SW480 (cell line): ENCODE measurements at places on chromosomes 1 and 21.

DNA sequence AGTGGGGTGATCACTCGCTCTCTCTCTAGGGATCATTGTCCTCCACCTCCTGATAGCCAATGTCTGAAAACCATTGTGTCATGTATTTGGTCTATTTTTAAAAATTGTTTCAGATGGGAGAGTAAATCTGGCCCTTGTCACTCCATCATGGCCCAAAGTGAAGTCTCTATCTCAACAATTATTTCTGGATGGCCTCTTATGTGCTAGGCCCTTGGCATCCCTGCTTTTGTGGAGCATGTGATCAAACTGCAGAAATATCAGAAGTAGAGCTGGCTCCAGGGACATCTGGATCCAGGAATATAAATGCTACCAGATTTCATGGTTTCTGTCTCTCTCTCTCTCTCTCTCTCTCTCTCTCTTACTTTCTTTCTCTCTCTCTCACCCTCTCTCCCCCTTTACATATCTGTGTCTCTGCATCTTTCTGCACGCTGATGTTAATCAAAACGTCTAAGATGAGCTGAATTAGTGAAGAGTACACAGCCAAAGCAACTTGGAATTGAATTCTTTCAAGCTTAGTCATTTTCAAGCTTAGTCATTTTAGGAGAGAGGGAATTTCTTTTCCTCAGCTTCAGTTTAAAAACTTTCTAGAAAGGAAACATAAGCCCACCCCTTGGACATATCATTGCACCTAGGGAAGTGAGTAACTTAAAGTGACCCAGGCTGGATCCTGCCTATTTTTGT lies 47.4 kb upstream of the DOCK7 start:
- DNase-seq = no peak

GRCh38 chr1:150387200-150387599 lies 23.3 kb downstream of the RPRD2 start:
- no peak for DNase-seq

DNA sequence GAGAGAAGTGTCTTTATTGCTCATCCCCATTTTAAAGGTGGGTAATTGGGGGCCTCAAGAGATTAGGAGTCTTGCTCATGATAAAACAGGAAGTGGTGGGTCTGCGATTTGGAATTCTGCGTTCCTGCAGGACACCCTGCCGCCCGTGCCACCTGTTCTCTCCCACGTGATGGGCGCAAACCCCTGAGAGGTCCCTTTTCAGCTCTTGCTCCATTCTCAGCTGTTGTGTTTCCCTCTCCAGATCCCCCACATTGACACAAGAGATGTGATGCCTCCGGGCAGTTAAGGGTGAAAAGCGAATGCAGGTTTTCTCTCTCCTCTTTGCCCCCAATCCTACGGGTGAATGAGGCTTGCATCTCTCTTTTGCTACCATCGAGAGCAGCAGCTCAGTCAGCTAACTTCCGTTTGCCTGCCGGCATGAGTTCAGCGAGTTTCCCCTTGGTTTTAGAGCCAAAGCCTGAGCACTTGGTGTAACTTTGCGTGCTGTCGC lies 57.5 kb downstream of the KIF26B start:
- DNase-seq = no peak

DNA sequence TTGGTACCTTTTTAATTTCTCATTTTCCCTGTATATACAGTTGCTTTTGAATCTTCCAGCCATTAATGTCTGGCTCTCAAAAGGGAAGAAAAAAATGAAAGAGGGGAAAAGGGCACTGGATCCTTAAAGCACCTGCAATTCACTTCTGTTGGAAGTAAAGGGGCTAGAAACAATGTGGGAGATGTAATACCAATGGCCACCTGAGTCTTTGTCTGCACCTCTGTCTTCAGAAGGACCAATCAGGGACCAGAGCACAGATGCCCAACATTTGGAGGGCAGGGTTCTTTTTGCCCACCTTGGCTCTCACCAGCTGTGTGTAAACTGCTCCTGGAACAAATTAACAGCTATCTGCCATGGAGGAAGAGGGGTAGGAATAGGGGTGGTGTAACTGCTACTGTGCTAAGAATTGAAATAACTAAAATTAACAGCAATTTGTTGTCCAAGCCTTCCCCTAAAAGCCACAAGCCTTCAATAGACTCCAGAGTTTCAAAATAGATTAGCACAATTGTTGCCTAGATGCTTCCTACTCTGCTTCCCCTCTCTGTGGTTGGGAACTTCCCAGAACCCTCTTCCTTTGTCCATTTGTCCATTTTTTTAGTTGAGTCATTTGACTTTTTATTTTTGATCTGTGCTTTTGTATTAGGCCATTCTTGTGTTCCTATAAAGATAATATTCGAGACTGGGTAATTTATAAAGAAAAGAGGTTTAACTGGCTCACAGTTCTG lies 11.5 kb upstream of the LRRC8B start:
- DNase-seq = no peak

GRCh38 chr1:100132566-100133477 lies at the start of the genes SASS6 and TRMT13:
SASS6 (minus strand) TSS chr1:100132930; CDS start chr1:100132814, 116 bp downstream.
TRMT13 (plus strand) TSS chr1:100133163; CDS start chr1:100133169, 6 bp downstream.
- DNase-seq = peak; percentile 97

DNA sequence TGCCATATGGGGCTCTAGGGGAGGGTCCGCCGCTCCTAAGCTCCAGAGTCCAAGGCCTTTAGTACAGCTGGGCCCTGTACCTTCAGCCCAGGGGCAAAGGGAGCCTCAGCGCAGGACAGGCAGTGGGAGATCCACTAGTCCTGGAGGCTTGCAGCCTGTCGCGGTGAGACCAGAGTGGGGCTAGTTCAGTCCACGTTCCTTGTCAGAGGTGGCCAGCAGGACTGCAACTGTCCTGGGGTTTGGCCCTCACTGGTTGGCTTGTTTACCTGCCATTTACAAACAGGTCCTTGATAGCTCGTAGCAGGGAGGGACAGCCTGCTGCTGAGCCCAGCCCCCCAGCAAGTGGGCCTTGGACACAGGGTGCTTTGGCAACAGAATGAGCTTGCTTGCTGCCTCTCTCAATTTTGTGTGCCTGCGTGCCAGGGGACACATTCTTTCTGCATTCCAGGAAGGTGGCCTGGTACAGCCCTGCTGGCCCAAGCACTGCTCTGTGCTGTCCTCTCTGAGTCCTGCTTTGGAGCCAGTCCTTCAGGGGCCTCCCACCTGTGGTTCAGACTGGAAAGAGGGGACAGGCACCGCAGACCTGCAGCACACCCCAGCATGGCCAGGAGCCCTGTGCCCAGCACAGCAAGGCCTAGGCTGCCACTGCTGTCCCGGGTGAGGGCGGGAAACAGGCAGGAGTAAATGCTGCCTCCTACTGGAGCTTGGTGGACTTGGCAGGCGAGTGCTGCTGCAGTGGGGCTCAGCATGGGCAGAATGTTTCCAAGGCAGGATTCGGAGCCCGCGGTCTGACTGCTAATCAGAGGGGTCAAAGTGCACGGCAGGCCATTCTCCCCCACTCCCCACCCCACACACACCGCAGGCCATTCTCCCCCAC lies 15.2 kb downstream of the H6PD start:
- peak; percentile 77 for DNase-seq

DNA sequence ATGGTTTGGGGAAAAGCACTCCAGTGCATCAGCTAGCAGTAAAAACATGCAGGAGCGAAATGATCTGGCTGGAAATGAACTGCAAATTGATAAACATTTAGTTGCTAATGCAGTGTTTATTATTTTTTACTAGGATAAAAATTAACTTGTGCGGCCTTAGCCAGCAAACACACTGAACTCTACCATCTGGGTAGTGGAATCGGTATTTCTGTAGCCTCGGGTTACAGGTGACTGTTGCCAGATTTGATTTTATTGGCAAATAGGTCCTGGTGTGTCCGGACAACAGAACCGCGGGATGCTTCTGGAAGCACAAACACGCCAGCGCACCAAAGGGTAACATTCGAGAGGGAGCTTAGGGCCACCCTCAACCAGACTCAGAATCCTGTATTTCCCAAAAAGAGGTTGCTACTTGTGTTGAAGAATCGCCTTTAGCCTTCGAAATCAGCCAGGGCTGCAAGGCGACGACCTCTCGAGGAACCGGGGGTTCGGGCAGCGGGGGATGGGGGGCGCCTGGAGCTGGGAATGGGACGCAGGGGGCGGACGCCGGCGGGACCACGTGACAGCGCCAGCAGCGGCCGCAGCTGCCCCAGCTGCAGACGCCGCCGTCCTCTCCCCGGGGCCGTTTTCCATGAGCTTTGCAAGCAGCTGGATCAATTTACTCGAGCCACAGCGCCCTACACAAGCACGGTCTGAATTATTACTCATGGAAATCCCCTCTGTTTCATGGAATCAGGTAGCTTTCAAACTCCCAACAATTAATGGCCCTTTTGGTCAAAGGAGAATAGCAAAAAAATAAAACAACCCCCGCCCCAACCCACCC lies 158.8 kb downstream of the TOMM20 start:
- DNase-seq = no peak

- no peak for DNase-seq
These were observed 34.0 kb downstream of the PCSK9 start for GRCh38 chr1:55073187-55073916.

DNA sequence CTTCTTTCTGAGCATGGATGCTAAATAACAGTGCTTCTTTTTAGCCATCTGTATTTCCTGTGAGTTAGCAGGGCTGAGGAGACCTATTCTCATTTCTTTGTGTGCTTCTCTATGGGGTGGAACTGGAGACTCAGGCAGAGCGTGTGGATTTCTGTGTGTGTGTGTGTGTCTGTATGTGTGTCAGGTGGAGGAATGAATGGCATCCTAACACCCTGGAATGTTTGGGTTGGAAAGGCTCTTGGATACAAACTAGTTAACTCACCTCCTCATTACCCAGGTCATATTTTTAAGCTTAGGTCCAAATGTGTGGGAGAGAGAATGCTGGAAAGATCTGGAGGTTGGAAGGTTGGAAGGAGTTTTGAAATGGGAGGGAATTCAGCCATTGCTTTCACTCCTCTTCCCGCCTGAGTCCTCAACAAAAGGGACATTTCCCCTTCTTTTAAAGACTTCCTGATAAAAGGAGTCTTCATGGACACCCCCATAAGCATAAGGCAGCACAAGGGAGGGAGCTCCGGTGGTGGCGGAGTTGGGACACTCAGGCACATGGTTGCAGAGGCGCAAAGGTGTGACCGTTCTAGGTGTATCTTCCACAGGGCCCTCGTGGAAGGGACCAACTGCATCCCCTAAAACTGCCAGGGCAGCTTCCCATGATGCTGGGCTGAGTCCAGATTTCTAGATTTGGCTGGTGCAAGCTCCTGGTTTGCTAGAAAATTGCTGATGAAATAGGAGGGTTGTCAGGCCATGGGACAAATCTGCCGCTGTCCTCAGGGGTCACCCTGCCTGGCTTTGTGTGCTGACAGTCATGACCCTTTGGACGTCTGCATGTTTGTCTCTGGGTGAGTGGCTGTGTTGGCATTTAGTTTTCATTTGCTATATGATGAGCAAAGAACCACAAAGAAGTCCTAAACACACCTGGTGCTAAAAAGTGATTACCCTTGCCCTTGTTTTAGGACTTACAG lies 37.6 kb downstream of the MTARC1 start:
- no peak for DNase-seq

- no peak for DNase-seq
These were observed 30.8 kb downstream of the ZBED6 start for GRCh38 chr1:203826175-203826574.

DNA sequence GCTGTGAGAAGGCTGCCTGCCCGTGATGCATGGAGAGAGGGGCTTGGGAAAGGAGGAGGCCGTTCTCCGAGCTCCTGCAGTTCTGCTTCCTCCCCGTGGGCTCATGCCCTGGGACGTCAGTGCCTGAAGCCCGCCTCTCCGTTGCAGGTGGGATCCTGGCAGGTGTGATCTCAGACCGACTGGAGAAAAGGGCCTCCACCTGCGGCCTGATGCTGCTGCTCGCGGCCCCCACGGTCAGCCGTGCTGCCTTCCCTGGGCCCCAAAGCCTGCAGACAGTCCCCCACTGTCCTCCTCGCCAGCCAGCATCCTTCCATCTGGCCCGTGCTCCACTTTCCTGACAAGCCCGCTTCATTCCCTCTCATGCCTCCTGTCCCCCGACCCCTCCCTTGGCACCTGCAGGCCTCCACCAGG lies 50.9 kb downstream of the SLC37A1 start:
- DNase-seq = no peak

GRCh38 chr1:242030071-242030470 lies 31.2 kb upstream of the MAP1LC3C start:
- no peak for DNase-seq

DNA sequence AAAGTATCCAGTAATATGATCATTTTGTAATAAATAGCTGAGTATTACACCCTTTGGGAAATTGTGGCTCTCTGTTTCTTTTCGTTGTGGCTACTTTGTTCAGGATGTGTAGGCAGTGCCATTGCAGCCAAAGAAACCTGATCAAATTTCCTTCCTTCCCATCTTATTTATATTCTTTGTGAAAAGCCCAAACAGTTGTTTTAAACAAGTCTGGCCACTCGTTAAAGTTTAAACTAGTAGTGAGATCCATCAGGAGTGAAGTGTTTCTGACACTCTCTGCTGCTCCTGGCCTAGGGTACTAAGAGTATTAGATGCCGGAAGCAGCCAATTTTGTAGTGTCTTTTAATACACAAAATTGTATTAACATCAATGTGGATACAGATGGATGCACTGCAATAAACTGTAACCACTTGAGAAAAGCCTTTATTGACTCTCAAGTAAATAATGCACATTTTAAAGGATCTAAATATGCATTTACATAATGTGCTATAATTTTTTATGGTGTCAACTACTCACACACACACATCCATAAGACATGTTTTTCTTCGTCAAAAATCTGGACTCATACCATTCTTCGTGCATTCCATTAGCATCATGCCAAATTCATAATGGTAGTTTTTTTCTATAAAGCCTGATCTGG lies 317.9 kb downstream of the NFIA start:
- DNase-seq = no peak

DNA sequence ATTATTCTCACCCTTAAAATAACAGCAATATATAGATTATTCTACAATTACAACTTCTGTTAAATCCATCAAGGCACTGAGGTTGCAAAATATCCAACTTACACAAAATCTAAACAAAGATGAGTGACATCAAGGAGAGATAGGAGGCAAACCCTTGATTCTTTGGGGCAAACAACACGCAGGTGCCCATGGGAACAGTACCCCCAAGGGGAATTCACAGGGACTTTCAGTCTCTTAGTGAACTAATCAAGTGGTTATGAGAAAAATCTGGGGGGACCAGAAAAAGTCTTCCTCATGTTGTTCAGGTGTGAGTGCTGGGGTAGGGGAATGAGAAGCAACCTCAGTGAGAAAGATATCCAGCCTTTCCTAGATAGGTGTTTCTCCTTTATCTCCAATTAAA lies 1107.9 kb downstream of the PLA2G4A start:
- no peak for DNase-seq

DNA sequence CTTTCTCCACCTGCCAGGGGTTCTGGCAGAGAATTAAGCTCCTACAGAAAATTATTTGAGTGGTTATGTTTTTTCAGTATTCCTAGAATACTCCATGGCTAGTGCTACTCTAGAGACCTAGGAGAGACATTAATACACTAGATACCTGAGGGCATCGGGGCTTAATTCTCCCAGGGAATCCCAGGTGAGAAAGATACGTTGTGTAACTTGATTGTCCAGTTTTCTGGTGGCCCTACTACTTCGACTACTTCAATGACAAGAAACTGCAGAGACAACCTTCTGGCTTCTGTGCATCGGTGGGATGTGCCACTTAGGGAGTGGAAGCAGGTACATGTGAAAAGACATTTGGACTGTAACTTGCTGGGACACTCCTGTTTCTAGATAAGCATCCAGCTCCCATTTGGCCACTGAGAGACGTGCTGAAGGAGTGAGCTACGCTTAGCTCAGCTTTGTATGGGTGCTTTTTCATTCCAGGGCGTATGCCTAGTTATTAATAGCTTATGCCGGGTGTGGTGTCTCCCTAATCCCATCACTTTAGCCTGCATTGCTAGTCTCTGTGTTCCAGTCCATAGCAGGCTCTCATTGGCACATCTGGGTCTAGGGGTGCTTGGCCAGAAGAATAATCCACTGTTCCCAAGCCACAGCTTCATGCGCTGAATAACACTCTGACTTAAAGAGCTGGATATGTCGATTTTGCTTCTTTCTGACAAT lies 300.7 kb downstream of the SIPA1L2 start:
- DNase-seq = no peak
